EH (cell line): ENCODE measurements at places on chromosomes 5 and 9.

GRCh38 chr5:179339996-179340395 lies 5.3 kb downstream of the ADAMTS2 start:
- DNase-seq, result no peak

DNA sequence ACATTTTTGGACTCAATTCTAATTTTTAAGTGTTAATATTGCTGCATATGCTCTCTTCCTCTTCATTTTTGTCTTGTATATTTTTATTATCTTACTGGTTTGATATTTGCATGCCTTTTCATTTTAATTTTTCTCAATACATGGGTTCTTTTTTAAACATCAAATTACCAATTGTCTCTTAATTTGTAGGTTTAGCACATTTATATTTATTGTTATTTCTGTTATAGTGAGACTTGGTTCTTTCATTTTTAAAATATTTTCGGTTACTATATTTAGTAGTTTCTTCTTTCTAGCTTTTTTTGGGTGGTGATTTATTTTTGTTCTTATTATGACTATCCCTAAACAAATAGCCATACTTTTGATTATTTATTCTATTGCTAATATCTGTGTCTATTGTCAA lies 19.4 kb downstream of the SPINK5 start:
- no peak for DNase-seq

DNA sequence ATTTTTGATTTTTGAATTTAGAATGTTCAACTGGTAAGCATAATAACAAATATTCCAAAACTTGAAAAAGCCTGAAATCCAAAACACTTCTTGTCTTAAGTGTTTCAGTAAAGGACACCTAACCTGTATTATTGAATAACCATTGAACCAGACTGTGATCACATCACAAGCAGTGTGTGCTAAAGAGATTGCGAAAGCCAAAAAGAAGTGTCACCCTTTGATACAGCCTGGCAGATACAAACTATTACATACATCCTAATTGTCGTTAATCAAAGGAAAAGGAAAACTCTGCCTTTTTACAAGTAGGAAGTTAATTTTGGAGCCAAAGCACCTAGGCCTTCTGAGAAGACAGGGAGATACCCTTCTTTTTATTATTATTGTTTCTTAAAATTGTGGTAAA lies 8.4 kb upstream of the FAM120AOS start:
- DNase-seq, result no peak

GRCh38 chr5:134735243-134735642 lies 3.1 kb upstream of the CAMLG start:
- no peak for DNase-seq

GRCh38 chr5:67221487-67222242 lies 25.1 kb upstream of the CD180 start:
- DNase-seq, result no peak

- peak; percentile 80 for DNase-seq
Measured at GRCh38 chr5:78753093-78753531, 104.5 kb upstream of the LHFPL2 start.

GRCh38 chr5:130689831-130690230 lies 475.2 kb downstream of the HINT1 start:
- DNase-seq, result no peak

DNA sequence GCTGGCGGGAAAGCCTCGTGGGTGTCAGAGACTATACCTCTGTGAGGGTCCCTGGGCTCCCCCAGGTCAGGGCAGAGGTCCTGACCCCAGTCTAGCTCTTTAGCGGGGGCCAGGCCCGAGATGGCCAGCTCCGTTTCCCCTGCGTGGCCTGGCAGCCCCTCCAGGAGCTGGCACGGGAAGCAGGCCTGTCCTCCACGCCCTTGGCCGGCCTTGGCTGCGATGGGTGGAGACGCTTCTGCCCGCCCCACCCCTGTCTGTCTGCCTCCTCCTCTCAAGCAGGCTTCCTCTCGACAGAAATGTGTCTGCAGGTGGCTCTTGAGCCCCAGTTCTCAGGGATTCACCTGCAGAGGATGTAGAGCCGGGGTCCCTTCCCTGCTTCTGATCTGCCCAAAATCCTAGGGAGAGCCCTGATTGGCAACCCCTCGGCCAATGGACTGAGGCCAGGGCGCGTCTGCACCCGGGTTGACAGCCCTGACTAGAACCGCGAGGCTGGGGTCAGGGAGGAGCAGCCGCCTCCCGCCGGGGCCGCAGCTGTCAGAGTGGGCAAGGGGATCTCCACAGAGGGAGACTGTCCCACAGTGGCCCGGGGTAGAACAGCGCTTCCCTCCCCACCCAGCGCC lies 2.6 kb upstream of the GRIN1 start:
- DNase-seq, result no peak

GRCh38 chr9:1285526-1285925 lies 235.4 kb downstream of the DMRT2 start:
- no peak for DNase-seq

DNA sequence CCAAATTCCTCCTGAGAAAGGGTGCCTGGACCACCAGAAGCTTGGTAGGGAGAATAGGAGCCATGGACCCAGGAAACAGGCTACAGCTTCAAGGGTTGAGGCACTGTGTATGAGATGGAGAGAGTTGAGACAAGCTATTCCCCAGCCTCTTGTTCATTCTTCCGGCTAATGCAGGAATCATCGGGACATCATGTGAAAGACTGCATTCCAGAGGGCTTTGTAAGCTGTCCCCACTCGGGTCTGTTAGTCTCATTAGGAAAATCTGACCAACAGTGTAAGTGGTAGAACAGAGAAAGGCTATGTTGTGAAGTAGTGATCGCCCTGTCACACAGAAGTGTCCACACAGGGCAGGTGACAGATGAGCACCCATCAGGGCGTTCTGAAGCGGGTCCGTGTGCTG lies 81.4 kb downstream of the GABBR2 start:
- peak; percentile 55 for DNase-seq

DNA sequence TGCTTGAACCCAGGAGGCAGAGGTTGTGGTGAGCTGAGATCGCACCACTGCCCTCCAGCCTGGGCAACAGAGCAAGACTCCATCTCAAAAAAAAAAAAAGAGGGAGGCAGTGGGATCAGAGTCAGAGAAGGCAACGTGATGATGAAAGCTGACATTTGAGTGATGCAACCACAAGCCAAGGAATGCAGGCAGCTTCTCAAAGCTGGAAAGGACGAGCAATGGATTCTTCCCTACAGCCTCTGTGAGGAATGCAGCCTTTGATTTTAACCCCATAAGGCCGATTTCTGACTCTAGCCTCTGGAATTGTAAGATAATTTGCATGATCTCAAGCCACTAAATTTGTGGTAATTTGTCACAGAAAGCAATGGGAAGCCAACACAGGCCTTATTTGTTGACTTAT lies 9.8 kb downstream of the TGFBI start:
- peak; percentile 58 for DNase-seq

DNA sequence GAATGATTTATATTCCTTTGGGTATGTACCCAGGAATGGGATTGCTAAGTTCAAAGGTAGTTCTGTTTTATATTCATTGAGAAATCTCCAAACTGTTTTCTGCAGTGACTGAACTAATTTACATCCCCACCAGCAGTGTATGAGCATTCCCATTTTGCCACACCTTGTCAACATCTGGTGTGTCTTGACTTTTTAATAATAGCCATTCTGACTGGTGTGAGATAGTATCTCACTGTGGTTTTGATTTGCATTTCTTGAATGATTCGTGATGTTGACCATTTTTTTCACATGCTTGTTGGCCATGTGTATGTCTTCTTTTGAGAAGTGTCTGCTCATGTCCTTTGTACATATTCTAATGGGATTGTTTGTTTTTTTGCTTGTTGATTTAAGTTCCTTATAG lies 421.5 kb downstream of the KIAA0825 start:
- peak; percentile 19 for DNase-seq

DNA sequence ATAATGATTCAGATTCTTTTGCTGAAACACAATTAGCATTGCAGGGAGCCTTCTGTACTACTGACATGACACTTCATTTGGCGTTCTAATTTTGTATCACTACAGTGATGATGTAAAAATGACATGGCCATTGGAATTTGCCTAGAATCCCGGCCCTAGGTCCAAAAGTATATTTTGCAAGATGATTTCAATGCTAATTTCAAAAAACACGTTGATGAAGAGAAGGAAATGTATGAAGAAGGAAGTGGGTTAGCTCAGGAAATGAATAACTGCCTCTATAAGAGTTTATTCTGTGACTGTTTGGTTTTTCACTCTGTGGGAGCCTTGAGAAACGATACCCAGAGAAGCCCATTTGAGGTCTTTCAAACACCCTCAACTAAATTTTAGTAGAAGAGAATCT lies 59.3 kb downstream of the OSTF1 start:
- peak; percentile 69 for DNase-seq

DNA sequence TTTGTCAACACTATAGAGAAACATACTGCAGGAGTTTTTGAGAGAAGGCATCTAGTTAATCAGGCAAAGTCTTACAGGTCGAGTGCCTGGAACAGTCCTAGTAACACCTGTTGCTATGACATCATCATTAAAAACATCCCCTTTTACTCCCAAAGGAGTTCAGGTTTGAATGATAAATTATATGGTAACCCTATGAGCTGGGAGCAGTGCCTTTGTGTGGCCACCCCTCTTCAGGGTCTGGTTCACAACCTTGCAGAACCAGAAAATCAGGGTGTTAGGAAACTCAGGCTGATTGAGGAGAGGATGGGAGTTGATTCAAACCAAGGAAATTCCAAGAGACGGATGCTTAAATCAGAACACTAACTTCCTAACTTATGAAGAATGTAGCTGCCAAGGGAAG lies 179.1 kb upstream of the RASEF start:
- DNase-seq, result no peak

DNA sequence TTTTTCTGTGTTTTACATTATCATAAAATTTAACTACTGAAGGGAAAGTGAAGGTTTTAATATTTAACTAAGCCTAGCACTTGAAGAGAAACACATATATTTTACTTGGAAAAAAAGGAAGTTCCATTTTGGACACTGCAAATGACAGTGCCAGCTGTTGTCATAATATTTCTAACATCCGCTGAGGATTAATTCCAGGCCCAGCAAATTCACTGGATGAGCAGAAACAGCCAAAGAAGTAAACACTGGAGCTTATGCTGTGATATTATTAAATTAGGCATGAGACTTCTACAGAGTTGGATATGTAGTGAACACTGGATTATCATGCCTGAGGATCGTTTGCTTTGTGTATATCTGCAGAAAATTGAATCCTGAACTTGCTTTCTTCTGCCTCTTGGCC lies 67.6 kb downstream of the GHR start:
- DNase-seq, result no peak

GRCh38 chr9:18036422-18037187 lies 437.3 kb upstream of the ADAMTSL1 start:
- no peak for DNase-seq

DNA sequence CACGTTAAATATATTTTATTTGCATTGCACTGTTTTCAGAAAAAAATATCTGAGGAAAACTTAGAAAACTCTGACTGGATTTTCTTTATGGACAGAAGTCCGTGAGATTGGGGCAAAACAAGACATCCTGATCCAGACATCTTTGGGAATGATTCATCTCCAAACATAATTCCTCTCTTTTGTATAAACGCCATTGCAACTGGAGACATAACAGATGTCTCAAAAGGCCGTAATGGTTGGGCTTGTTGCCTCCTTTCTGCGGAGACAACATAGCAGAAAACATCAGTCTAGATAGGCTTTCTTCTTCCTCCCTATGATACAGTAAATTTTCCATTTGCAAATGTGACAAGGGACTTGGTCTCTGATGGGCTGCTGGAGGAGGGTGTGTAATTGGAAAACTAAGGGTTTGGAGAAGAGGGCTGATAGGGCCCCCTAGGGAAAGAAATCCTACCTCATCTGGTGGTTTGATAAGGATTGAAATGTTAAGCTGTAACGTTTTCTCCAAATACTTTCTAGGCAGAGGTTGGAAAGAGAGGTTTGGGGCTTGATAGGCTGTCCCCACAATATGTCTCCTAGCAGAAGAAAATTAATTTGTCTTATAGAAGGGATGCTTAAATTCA lies 631.5 kb upstream of the ST8SIA4 start:
- DNase-seq, result peak; percentile 3

DNA sequence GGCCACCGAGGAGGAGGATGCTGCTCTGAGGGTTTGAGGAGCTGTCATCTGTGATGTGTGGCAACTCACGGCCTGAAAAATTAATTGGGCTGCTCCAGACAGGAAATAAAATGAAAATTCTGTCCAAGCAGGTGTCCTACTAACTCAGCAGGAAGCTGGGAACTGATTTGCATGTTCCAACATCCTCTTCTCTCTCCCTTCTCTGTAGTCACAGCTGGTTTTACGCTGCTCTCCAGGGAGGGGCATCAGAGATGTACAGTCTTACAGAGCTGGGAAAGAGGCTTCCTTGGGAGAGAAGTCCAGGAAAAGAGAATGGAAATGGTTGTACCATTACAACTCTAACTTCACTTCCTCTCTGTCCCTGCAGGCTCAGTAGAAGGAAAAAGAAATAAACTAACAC lies 24.2 kb upstream of the SIL1 start:
- no peak for DNase-seq

DNA sequence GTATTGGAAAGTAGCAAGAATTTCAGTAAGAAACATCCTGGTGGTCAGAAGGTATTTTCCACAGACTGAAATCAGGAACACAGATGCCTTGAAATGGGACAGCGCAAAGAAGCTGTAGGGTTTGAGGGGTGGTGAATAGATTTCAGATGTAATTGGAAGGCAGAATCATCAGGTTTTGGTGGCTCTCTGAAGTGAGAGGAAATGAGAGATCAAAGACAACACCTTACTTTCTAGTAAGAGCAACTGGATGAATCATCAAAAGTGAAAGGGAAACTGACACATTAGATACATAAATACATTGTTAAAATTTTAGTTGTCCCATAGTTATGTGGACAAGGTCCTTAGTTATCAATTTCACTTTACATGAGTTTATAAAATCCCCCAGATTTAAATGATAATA lies 188.2 kb upstream of the SLC27A6 start:
- no peak for DNase-seq

GRCh38 chr9:105405514-105406131 lies 42.2 kb upstream of the FSD1L start:
- peak; percentile 42 for DNase-seq

DNA sequence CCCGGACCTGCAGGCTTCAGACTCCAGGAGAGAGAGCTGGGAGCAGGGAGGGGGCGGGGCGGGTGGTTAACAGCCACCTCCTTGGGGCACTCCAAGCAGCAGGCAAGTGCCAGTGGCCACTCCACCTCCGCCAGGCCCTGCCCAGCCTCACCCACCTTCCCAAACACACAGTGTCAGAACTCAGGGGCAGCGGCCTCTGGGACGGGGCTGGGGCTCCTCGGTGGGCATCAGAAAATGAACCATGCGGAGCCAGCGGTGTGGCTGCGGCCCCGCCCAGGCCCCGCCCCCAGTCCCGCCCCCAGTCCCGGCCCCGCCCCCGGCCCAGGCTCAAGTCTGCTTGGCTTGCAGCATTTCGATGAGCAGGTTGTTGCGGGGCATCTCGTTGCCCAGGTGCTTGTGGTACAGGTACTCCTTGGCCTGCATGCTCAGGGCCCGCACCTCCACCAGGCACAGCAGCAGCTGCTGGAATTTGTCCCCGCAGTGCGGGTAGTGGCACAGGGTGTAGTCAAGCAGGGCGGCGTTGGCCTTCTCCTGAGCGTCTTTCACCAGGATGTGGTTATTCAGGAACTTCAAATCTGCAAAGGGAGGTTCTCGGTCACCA lies 24.7 kb downstream of the NR5A1 start:
- DNase-seq, result no peak

DNA sequence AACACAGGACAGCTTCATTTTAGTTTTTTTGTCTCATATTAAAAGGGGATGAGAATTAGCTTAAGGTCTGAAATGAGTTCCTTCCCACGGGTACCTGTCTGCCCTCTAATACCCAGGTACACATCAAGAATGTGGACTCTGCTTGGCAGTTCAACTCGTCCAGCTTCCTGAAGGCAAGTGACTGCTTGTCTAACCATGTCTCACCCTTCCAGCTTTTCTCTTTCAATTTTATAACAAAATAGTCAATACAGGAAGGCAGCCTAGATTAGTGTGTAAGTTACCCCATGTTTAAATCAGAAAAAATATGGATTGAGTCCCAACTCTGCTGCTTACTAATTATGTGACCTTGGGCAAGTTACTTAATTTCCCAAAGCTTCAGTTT lies 50.5 kb upstream of the C5orf46 start:
- DNase-seq, result no peak
